Cerebellar nuclear complex (tissue), 1 donor: ENCODE measurements at places on chromosomes 4 and X.

GRCh38 chr4:26162101-26162500, 158.7 kb upstream of the RBPJ start:
- no peak for DNase-seq

DNA sequence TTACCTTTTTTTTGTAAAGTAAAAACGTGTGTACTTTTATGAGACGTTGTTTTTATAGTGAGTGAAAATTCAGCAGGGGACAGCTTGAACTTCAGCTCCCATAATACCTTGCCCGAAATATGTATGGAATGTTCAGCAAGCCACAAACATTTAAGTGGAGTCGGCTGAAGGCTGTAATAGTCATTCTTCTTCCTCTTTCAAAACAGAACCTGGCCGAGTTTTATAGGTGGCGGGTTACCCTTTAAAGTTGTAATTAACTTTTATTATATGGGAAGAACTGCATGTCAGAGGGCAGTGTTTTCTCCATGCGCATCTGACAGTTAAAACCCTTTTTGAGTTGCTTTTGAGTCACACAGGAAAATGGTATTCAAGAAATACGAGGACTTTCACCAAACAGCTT, 50.7 kb downstream of the CLDN34 start:
- DNase-seq = no peak

DNA sequence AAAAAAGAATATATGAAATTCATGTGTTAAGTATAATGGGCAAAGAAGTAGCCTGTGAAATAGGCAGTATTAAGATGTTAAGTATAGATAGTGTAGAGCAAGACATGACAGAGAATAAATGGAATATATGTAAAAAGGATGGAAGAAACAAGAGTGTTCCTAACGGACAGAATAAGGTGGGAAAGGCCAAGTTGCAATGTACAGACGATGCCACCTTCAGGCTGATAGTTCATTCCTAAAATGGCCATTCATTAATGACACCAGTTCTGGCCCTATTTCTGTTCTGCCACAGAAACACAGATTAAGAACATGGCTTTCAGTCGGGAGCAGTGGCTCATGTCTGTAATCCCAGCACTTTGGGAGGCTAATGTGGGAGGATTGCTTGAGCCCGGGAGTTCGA, 4.4 kb upstream of the FAM184B start:
- DNase-seq = no peak

DNA sequence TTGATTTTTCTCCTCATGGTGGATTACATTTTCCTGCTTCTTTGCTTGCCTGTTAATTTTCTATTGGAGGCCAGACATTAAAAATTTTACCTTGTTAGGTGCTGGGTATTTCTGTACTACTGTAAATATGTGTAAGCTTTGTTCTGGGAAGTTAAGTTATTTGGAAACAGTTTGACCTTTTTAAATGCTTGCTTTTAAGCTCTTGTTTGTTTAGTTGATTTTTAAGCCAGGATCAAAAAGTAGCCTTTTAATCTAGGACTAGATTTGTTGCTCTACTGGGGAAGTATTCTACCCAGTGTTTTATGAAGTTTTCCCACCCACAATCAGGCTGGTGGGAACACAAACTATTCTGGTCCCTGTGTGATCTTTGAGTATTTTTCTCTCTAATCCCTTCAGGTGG, 45.1 kb upstream of the OGT start:
- no peak for DNase-seq

- DNase-seq = no peak
Measured at GRCh38 chr4:168394556-168394955, 76.0 kb upstream of the DDX60 start.

- DNase-seq = no peak
Measured at GRCh38 chr4:5982156-5982973, 35.9 kb downstream of the C4orf50 start.

GRCh38 chr4:2065106-2065930, 6.2 kb downstream of the NAT8L start:
- no peak for DNase-seq
